Stimulated activated CD4-positive, alpha-beta T cell treated with anti-CD3 and anti-CD28 coated beads, Interleukin-12 subunit alpha, Interleukin-12 subunit beta, amount 100 ng/mL, for 4 hours (primary cell): ENCODE measurements at places on chromosomes 2 and 18.
A peak's percentile ranks its signal among the peaks of the same experiment; 100 is the strongest.

DNA sequence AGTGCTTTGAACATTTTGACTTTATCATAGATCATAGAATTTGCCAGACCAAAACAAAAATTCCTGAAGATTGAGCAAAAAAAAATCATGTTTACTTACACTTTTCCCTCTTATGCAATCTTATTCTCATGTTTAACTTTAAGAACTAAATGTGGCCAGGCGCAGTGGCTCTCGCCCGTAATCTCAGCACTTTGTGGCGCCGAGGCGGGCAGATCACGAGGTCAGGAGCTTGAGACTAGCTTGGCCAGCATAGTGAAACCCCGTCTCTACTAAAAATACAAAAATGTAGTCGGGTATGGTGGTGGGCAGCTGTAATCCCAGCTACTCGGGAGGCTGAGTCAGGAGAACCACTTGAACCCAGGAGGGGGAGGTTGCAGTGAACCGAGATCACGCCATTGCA lies 227.9 kb upstream of the KYNU start:
- no peak for DNase-seq

GRCh38 chr18:9697121-9697520 lies 11.0 kb upstream of the RAB31 start:
- DNase-seq: no peak

GRCh38 chr18:46013484-46014189 lies 46.5 kb upstream of the EPG5 start:
- DNase-seq: no peak

DNA sequence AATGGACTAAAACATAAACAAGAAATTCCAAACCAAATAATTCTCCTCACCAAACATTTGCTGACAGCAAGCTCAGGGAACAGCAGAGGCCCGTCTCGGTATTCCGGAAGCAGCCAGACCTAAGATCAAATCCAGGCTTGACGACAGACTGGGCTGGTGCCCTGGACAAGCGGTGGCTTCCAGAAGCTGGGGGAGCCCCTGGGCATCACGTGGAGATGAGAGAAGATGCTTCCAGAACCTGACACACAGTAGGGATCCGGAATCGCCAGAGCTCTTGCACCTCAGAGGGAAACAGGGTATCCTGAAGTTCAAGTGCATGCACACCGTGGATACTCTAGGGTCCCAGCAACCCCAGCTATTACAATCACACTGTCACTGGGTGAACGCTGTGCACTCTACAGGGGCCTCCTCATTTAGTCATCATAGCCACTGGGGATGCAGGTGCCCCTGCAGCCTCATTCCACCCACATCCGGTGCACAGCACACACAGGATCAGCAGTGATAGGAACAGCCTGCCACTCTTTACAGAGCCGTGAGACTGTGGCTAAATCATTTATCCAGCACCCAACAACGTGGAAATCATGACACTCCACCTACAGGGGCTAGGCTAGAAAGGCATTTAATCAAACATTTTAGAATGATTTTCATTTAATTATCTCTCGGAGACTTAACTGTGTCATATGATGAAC lies 102.6 kb downstream of the HDAC4 start:
- DNase-seq: peak; percentile 41

GRCh38 chr2:2763351-2764000 lies 432.4 kb upstream of the MYT1L start:
- no peak for DNase-seq

- no peak for DNase-seq
Observed at GRCh38 chr2:232878855-232879617, 9.0 kb downstream of the SNORC start.

DNA sequence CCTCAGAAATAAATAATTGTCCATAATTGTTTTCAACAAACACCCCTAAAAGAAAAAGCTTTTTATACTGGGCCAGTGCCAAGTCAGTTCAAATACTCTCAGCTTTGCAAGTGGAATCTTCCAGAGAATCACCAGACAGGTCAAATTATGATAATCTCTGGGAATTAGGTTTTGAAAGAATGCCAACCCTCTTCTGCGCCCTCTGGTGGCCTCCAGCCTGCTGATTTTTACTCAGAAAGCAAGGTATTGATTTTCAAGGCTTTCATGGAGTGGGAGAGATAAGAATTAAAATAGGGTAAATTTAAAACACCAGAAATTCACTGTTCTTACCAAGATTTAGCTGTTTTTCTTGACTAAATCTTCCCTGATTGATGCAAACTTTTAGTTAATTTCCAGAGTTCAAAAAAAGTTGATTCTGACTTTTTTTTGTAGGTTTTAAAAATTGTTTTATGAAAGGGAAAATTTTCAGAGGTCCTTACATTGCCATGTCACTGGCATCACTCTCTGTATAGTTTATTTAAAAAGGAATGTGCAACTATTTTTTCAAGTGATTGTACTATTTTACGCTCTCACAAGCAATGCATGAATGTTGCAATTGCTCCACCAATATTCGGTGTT lies 282.9 kb upstream of the TNP1 start:
- peak; percentile 4 for DNase-seq

DNA sequence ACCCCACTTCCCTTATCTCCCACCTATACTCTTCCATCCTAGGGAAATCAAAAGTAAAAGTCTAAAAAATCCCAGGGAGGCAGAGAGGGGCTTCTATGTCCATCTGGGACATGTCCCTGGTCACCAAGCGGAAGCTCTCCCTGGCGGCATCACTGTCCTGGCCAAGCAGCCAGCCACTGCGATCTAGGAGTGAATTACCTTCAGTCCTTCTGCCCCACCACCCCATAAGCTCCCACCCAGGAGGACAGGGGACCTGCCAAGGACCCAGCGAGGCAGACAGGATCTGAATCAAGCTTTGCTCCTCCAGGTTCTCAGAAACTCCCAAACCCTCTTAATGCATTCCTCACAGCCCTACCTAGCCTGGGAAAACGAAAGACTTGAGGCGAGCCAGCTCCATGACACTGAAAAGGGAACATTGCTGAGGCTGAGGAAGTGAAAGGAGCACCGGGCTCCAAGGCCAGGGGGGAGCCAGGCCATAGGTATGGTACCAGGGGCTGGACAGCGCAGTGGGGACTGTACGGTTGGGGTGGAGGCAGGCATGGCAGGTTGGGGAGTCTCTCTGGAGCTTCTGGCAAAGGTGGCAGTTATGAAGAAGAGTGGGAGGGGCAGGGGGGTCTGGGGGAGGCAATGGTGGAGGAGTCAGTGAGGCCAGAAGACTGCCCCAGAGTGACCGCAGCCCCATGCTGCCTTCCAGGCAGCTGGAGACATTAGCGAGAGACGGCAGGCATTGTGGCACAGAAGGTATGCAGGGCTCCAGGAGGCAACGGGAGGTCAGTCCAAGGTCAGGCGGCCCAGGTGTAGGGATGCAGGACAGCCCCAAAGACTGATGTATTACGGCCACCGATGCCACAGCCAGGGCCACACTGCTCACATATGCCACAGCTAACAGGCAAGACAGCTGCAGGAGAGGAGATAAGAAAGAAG lies 2.7 kb upstream of the SLC23A3 start:
- DNase-seq: no peak

DNA sequence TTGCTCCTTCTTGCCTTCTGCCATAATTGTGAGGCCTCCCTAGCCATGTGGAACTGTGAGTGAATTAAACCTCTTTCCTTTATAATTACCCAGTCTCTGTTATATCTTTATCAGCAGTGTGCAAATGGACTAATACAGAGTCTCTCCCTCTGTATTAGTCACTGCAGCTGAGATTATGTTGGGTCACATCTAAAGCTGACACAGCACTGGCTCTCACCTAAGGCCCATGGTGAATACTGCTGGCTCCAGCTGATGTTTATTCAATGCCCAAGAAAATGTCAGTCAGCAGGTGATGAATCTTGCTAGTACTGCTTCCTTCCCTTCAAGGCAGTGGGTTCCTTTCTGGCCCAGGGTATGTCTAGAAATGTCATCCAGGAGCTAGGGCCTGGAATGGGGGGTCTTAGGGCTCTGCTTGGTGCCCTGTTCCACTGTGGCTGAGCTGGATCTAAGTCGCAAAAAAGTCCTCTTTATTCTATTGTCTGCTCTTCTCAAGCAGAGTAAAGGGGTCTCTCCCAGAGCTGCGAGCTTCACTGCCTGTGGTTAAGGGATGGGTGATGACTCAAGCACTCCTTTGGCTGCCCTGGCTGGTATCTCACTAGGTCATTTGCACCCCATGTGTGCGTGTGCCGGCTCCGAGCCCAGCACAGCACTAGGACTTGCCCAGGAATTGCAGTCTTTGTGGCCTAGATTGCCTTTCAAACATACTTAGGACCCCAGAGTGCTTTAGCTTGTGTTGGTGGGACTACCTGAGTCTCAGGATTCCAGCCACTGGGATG lies 29.9 kb downstream of the PPP1R1C start:
- no peak for DNase-seq

- no peak for DNase-seq
Observed at GRCh38 chr18:3706279-3707097, 256.5 kb downstream of the TGIF1 start.

- DNase-seq: no peak
Observed at GRCh38 chr2:84029903-84030575, 429.0 kb downstream of the SUCLG1 start.
